Fibroblast of gingiva (primary cell): ENCODE measurements at places on chromosomes 4 and X.

- peak; percentile 66 for DNase-seq
Measured at GRCh38 chr4:51895816-51896408, 53.0 kb downstream of the DCUN1D4 start.

DNA sequence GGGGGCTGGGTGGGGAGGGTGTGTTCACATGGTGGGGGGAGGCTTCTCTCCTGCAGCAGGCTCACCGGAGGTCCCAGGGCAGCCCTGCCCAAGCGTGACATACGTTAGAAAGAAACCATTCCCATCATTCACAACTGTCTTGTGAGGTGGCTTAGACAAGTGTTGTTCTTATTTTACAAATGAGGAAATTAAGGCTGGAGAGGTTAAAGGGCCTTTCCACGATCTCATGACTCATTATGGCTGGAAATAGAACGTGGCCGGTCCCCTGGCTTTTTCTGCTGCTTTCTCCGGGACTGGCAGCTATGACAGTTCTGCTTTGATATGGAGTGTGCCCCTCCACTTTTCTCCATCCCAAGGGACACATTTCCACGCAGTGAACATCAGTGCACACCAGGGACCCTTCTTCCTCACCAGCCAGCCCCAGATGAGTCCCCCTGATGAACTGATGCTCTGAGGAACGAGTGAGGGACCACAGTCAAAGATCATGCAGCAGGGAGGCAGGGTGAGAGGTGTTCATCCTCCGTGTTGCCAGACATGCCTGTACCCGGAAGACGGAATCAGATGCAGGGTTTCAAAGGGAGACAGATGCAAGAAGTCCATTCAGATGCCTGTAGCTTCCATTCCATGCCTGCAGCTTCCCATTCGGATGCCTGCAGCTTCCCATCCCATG is 64.0 kb upstream of the ACSL1 start:
- no peak for DNase-seq

- peak; percentile 30 for DNase-seq
Measured at GRCh38 chrX:17007134-17007768, 60.8 kb downstream of the REPS2 start.

DNA sequence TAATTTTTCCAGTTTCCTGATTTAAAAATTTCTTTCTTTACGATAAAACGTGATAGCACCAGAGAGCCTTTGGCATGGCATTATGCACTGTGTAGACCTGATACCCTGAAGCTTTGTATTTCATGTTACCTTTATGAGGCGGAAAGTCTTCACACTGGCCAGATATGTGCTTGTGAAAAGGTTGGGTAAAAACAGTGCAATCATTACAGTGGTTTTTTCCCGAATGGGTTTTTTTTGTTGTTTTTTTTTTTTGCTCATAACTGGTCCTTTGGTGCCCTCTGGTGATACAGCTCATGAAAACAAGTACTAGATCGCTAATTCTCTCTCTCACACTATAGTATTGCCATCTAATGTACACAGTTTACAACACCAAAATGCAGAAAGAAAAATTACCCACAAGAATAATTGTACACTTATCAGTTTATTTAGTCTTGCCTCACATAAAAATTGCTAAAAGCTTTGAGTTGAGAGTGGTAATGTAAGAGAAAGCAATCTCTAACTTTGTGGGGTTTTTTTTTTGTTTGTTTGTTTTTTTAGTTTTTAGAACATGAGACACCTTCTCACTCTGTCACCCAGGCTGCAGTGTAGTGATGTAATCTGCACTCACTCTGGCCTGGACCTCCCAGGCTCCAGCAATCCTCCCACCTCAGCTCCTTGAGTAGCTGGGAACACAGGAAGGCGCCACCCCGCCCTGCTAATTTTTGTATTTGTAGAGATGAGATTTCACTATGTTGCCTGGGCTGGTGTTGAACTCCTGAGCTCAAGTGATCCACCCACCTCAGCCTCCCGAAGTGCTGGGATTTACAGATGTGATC is 21.3 kb downstream of the SPCS3 start:
- peak; percentile 44 for DNase-seq

DNA sequence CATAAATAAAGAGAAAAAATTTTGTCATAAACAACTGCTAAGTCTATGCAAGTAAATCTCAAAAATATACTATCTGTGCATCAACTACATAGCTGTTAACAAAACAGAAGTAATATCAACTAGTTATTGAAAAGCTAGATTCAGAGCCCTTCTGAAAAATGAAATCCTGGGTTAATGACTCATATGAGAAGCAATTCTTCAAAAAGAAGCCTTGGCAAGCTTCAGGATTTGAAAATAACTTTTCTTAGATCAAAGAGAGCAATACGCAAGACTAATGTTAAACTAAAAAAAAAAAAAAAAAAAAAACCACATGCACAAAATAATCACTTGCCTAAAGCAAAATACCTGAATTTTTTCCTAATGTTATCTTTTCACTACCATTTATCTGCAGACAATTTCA is 566.1 kb upstream of the BOD1L1 start:
- DNase-seq = no peak

- no peak for DNase-seq
Measured at GRCh38 chrX:143800150-143800549, 79.6 kb upstream of the SPANXN2 start.

DNA sequence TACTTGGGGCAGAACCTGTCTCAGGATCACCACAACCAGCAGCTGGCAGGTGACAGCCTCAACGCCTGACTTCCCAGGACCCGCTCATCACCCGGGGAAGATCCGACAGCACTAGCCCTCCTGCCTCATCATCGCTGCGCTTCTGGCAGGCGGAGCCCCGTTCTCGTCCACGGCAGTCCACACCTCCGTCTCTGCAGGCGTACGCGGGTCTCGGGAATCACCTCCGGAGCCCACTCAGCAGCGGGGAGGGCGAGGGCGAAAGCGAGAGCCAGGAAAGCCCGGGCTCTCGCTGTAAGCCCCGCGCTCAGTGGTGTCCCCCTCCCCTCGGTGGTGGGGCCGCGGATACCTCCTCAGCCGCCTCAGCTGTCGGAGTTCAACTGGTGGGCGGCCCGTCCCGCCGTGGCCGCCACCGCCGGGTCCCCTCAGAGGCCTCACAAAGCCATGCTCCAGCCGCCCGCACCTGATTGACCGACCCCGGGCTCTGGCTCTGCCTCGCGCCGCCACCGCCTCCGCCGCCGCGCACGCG is 518 bp upstream of the CNKSR2 start:
- no peak for DNase-seq

DNA sequence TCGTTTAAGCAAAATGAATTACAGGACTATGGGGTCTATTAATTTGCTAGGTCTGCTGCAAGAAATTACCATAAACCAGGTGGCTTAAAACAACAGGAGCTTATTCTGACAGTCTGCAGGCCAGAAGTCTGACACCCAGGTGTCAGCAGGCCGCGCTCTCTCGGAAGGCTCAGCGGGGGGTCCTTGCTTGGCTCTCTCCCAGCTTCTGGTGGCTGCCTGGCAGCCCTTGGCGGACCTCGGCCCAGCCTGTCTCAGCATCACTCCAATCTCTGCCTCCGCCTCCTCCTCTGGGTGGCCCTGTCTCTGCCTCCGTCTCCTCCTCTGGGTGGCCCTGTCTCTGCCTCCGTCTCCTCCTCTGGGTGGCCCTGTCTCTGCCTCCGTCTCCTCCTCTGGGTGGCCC is 580.5 kb upstream of the FAT1 start:
- no peak for DNase-seq

- no peak for DNase-seq
Measured at GRCh38 chr4:19776929-19777328, 474.8 kb upstream of the SLIT2 start.
